ENCODE measurements at places on chromosomes 1 and 21. TPM values are rescaled to one million over a fixed set of nuclear protein-coding genes. Genes with fewer than 3 reads are reported as not detected.
A peak's percentile ranks its signal among the peaks of the same experiment; 100 is the strongest.

The TNFRSF1B gene
- 38.6 TPM for total RNA-seq

The TMCO4 gene
- 27.1 TPM for total RNA-seq

DNA sequence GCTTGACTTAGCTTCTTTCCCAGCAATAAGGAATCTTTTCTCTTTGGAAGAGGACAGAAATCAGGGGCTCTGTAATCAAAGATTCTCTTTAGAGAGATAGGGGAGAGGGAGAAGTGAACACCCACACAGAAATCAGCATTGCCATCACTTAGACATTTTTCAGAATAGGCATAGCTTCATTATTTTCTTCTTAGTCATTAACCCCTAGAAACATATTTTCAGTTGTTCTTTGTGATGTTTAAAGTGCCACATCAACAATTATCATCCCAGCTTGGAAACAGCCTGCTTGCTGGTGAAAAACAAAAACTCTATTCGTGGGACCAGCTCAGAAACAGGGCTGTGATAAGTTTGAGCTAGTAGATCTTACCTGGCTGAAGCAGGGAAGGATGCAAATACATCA is 88.3 kb upstream of the SLC44A3 start:
- no peaks in the 10 kb centered on the region for H3K27me3 ChIP-seq
- no peaks in the 10 kb centered on the region for H3K4me1 ChIP-seq
- no peak overlapping the region for H3K27ac ChIP-seq
- no peak overlapping the region for H3K4me3 ChIP-seq
- H3K36me3 ChIP-seq: no peaks in the 10 kb centered on the region
- DNase-seq: no peak

DNA sequence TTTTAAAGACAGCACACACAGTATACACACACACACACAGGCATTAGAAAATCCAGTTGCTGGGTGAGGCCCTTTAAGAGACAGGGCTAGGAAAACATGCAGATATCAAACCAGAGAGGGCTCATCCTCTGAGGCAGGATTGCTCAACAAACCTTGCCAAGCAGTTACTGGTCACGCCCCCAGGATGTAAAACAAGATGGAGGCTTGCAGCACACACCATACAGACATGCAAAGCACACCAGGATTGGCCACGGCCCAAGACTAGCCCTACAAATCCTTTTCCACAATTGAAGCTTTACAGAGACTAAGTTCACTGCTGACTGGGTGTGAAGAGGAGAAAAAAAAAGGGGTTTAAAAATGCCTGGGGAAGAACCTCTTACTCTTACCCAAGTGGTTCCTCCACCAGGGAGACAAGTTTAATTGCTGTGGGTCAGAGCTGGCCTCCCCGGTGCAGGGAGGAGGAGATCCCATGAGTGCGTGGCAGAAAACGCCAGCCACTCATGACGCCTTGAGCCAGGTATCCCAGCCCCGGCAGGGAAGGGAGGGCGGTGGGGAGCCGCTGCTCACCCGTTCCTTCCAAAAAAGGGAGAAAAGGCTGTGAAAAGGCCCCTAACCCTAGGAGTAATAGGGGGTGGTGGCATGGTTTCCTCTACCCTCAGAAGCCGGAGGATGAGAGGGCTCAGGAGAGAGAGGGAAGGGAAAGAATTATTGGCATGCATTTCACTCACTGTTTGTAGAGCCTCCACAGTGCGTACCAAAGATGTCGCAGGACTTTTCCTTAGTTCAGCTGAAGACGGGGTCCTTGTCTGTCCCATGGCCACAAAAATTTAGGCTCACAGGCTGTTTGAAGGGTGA is 594.6 kb upstream of the ZP4 start:
- no peak overlapping the region for H3K4me3 ChIP-seq
- DNase-seq: no peak
- H3K36me3 ChIP-seq: no peaks in the 10 kb centered on the region
- no peak overlapping the region for H3K27ac ChIP-seq
- no peaks in the 10 kb centered on the region for H3K27me3 ChIP-seq

GRCh38 chr1:26831546-26832248 is 5.2 kb downstream of the ZDHHC18 start:
- no peaks in the 10 kb centered on the region for H3K27me3 ChIP-seq
- H3K4me1 ChIP-seq: peaks cover 54% of the 10 kb centered on the region
- no peak for DNase-seq

DNA sequence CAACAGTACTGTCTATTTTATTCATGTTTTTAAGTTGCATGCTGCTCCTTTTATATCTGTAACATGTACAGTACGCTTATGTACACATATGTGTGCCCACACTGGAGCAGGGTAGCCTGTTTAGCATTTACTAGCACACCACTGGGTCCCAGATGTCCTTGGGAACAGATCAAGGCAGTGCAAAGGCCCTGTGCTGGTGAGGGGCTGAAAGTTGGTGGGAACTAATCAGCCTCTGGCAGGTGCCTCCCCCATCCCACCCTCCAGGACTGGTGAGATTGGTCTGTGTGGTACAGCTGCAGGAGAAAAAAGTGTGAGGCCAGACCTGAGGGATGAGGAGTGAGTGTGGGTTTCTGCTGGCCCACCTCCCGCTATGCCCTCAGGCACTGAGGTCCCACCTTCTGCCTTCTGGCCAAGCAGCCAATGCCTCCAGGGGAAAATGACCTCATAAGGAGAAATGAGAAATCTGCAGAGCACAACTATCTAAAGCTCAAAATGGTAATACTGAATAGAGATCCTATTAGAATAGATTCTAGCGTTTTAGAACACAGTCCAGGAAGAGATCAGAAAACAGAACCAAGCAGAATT is 58.9 kb downstream of the POFUT2 start:
- no peak for DNase-seq
- H3K27ac ChIP-seq: no peak overlapping the region
- H3K4me3 ChIP-seq: no peak overlapping the region
- H3K27me3 ChIP-seq: peaks cover 4% of the 10 kb centered on the region
- H3K36me3 ChIP-seq: peaks cover under 1% of the 10 kb centered on the region

DNA sequence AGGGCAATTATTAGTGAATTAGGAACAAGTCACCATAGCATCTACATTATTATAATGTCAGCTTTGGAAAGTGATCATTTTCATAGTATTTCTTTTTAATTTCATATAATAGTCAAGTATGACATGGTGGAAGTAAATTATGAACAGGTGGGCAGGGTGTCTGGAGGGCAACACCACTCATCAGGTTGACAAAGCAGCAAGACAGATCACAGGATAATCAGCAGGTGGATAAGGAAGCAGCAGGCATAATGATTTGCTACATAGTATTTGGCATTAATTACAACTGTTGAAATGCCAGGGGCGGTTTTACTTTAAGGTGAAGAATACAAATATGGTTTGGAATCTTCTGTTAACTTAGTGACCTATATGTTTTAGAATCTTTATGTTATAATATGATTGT is 1342.2 kb downstream of the PLA2G4A start:
- H3K27ac ChIP-seq: no peak overlapping the region
- no peak for DNase-seq
- H3K4me3 ChIP-seq: no peak overlapping the region
- no peaks in the 10 kb centered on the region for H3K27me3 ChIP-seq
- H3K4me1 ChIP-seq: no peaks in the 10 kb centered on the region

DNA sequence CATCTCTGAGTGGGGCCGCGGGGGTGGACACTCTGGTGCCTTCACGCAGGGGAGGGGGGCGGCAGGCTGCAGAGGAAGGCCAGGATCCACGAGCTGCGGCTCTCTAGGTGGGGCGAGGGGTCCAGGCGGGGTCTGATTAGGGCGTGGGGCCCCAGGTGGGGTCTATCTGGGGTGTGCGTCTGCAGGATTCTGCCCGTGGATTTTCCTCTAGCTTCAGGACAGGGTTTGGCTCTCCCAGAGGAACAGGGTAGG is 6.3 kb downstream of the JMJD4 start:
- no peaks in the 10 kb centered on the region for H3K36me3 ChIP-seq
- peak overlapping the region; percentile 52 for H3K4me3 ChIP-seq
- H3K27ac ChIP-seq: peak overlapping the region; percentile 69
- DNase-seq: no peak

- peaks cover 8% of the 10 kb centered on the region for H3K27me3 ChIP-seq
- peak overlapping the region; percentile 45 for H3K4me3 ChIP-seq
- no peak overlapping the region for H3K27ac ChIP-seq
- H3K36me3 ChIP-seq: no peaks in the 10 kb centered on the region
- H3K4me1 ChIP-seq: peaks cover 13% of the 10 kb centered on the region
Observed at GRCh38 chr1:76868916-76869315, 1.6 kb downstream of the ST6GALNAC5 start.

DNA sequence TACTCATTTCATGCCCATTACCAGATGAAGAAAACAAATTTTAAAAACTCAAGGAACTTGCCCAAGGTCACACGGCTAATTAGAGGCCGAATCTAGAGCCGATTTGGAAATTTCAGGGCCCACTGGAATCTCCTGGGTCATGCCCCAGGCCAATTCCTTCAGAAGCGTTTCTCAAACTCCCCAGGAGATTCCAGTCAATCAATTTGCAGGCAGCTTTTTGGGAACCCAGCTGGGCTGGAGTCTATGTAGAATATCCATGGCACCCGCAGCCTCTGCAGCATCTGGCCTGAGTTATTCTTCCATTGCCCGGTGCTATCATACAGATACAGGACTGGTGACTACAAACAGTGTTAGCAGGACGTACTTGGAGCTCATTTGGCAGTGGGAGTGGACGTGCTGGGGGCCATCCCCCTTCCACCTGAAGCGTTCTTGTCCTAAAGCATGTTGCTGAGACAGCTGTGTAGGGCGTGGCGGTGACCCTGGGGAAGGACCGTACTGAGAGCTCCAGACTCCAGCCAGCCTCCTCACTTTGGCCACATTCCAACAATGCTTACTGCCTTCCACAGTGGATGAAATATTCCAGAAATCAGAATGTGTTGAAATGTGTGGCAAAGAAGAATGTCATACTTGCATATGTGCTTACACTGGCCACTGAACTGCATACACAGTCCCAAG is 38.3 kb downstream of the ABCG1 start:
- H3K27me3 ChIP-seq: no peaks in the 10 kb centered on the region
- H3K36me3 ChIP-seq: no peaks in the 10 kb centered on the region
- H3K4me1 ChIP-seq: no peaks in the 10 kb centered on the region

Measured in naive thymus-derived CD4-positive, alpha-beta T cell (primary cell).